ENCODE measurements at places on chromosomes 3 and 15. TPM values are rescaled to one million over a fixed set of nuclear protein-coding genes. Genes with fewer than 3 reads are reported as not detected.

MINAR1 gene
- total RNA-seq, result 4.0 TPM

XIRP1 gene
- total RNA-seq, result not detected

COL6A5 gene
- total RNA-seq, result not detected

DNA sequence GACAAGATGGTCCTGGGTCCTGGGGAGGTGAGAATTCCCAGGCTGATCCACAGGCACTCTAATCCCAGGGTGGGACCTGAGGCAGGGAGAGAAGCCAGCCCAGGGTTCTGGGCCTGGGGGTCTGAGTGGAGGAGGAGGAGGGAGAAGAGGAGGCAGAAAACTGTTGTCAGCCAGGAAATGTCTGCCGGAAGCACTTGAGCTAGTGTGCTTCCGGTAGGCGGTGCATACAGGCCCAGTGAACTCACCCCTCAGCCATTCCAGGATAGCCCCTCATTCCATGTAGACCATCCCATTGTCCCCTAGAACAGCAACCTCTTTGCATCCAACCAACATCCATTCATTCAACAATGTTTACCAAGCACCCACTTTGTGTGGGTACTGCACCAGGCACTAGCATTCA lies 47.9 kb upstream of the LCTL start:
- H3K27me3 ChIP-seq, result no peaks in the 10 kb centered on the region
- H3K27ac ChIP-seq, result no peak overlapping the region
- no peak for DNase-seq
- no peaks in the 10 kb centered on the region for H3K36me3 ChIP-seq

DNA sequence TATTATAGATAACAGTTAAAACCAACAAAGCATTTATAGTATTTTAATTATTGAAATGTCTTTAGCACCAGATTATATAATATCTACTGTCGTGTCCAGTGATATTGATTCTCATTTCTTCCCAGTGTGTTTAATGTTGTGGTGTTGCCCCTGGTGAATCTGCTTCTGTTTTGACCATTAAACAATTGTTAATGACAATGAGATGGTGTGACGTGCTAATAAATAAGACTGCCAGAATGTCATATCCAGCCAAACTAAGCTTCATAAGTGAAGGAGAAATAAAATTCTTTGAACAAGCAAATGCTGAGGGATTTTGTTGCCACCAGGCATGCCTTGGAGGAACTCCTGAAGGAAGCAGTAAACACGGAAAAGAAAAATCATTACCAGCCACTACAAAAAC lies 480.0 kb upstream of the ROBO1 start:
- no peaks in the 10 kb centered on the region for H3K27me3 ChIP-seq
- H3K4me3 ChIP-seq, result no peak overlapping the region
- H3K27ac ChIP-seq, result no peak overlapping the region
- DNase-seq, result no peak
- peaks cover 9% of the 10 kb centered on the region for H3K36me3 ChIP-seq

DNA sequence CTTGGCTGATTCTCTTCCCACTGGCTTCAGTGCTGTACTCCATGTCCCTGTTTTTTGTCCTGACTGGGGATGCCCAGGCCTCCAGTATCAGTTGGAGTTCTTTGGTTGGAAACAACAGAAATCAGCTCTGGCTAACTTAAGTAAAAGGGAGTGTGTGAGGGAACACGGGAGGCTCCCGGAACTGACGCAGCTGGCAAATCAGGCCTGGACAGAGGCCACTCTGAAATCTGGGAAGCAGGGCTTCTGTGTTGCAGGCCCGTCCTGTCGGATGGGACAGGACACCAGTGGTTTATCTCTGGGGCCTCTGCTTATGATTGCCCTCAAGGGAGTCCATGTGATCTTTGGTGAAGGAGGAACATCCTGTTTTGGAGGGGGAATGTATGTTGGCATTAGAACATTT lies 124.3 kb downstream of the CHCHD6 start:
- no peaks in the 10 kb centered on the region for H3K4me1 ChIP-seq
- H3K27ac ChIP-seq, result no peak overlapping the region
- no peaks in the 10 kb centered on the region for H3K27me3 ChIP-seq
- no peak overlapping the region for H3K4me3 ChIP-seq

- no peak for DNase-seq
- H3K36me3 ChIP-seq, result no peaks in the 10 kb centered on the region
- no peak overlapping the region for H3K4me3 ChIP-seq
- peaks cover 70% of the 10 kb centered on the region for H3K27me3 ChIP-seq
These were observed 30.0 kb downstream of the SLC6A11 start for GRCh38 chr3:10845839-10846656.

DNA sequence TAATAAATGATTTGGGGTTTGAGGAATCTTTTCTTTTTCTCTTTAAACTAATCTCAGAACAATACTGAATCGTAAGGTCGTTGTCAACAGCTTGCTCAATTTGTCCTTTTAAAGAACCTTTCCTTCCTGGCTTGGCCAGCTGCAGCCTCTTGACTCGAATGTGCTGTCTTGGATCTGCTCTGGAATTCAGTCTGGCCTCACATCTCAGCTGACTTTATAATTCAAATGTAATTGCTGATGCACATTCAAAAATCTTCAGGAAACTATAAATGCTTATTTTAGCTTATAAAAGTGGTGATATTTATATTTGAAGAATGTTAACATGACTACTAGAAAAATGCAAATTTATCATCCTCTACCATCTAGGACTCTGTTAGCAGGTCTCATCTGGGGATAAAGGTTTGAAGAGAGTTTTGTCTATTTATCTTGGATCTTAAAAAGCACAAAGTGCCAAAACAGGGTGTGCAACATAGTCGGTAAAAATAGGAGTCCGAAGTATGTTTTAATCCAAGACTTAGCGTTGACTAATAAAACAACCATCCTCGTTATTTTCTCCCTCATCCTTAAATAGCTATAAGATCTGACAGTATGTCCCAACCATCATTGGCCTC lies 1035.2 kb downstream of the MCTP2 start:
- no peak for DNase-seq
- no peak overlapping the region for H3K4me3 ChIP-seq
- H3K36me3 ChIP-seq, result no peaks in the 10 kb centered on the region
- H3K27ac ChIP-seq, result peak overlapping the region; percentile 66

DNA sequence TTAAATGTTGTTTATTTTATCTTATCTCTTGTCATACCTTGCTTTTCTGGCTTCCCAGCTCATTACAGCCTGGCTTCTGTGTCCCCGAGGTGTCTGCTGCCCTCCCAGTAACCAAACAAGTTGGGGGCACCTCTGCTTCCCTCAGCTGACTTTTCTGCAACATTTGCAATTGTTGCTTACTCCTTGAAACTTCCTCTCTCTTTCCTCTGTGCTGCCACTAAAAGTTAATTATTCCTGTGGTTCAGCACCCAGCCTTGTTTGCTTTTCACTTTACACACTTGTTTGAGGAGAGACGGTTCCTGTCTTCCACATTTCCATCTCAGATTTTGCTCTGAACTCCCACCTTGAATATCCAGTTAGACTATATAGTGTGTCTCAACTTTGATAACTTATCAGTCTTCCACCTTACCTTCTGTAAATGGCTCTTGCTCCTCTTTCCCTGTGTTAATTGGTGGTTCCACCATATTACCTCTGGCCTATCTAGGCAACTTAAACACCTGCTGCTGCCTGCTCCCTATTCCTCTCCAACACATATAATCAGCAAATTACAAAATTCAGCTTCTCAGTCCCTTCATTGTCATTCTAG lies 21.6 kb downstream of the MCTP2 start:
- no peaks in the 10 kb centered on the region for H3K4me1 ChIP-seq
- DNase-seq, result no peak
- peaks cover 5% of the 10 kb centered on the region for H3K27me3 ChIP-seq
- no peak overlapping the region for H3K27ac ChIP-seq

- no peak within 1 kb of the TSS for H3K27ac ChIP-seq
- H3K36me3 ChIP-seq, result no peaks in the 10 kb centered on the region
- peak; percentile 72 for DNase-seq
- H3K27me3 ChIP-seq, result peaks cover 56% of the 10 kb centered on the region
- H3K4me3 ChIP-seq, result peak within 1 kb of the TSS; percentile 58
- H3K4me1 ChIP-seq, result peaks cover 8% of the 10 kb centered on the region
These were observed at the start of gene STAC for GRCh38 chr3:36380221-36381031. Gene STAC, plus strand, starts transcription at chr3:36380504. Its CDS starts 140 bp downstream, at chr3:36380644.
